ENCODE measurements at places on chromosomes 1 and 21.

DNA sequence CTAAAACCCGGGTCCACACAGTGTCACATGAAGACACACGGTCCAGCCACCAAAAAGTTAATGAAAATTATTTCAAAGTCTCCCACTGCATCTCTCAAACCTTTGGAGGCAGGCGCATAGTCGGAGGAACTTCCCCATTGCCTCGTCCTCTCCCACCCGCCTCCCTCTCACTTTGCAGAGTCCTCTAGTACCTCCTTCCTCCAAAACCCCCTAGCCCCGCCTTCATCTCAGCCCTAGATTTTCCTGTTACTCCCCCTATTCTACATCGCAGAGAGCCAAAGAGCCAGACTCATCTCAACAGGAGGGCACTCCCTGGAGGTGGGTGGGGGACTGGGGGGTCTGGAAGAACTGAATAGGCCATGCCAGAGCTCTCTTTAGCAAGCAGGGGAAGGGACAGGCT is 79.3 kb downstream of the DISP3 start:
- no peak for ATAC-seq

GRCh38 chr1:66750577-66750976 is 1.7 kb upstream of the DYNLT5 start:
- ATAC-seq: no peak

DNA sequence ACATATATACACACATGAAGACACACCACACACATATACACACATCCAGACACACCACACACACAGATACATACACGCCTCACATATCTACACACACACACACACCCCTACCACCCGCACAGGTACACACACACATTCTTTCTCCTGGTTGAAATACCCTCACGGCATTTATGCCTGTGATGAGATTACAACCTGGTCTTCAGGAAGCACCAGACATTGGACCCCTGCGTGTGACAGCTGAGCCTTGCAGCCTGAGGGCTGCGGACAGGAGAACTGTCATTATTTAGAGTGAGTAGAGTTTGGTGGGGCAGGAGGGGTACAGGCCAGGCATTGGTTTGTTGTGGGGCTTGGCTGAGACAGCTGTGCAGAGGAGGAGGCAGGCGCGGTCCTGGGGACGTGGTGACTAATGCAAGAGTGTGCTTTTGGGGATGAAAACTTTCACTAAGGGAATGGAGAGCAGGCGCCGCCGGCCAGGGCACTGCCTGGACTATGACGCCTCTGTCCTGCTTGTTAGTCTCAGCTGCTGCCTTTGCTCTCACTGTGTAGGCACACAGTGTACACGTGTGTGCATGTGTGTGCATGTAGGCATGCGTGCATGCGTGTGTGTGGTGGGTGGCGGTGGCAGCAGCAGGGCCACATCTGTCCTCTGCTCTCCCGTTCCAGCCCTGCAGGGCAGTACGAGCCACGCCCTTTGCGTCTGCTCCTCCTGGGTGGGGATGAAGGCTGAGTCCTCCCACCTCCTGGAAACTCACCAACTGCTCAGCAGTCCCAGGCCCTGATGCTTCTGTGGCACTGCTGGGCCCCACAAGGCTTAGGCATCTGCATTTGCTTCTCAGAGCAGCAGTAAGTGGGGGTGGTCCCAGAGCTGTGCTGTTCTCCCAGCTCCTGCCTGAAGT is 57.6 kb downstream of the SPSB1 start:
- no peak for ATAC-seq

DNA sequence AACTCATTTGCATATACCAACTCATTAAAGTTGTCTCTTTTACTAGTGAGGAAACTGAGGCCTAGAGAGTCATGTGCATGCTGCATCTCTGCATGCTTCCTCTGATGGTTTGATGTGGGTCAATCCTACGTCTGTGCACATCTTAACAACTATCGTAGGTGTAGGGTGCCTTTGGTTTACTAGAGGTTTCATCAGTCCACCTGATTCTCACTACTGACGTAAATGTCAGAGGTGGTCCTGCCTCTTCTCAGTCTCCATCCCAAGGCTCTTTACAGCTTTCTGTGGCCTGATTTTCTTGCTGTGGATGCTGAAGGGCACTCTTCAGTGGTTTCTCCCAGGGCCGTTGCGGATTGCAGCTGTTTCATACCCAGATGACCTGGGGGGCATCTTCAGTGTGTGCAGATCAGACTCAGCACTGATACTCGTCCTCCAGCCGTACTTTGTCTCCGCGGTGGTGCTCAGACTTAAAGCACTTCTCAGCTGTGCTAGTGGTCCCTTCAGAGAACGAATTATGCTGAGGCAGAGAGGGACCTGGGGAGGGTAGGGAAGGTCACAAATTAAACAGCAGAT is 407.0 kb downstream of the KIF26B start:
- no peak for ATAC-seq

- ATAC-seq: no peak
Observed at GRCh38 chr1:37094302-37094701, 60.0 kb upstream of the GRIK3 start.

- ATAC-seq: no peak
Observed at GRCh38 chr21:46243325-46243724, 14.8 kb upstream of the LSS start.

GRCh38 chr1:219744652-219745469 is 132.0 kb upstream of the ZC3H11B start:
- ATAC-seq: no peak

DNA sequence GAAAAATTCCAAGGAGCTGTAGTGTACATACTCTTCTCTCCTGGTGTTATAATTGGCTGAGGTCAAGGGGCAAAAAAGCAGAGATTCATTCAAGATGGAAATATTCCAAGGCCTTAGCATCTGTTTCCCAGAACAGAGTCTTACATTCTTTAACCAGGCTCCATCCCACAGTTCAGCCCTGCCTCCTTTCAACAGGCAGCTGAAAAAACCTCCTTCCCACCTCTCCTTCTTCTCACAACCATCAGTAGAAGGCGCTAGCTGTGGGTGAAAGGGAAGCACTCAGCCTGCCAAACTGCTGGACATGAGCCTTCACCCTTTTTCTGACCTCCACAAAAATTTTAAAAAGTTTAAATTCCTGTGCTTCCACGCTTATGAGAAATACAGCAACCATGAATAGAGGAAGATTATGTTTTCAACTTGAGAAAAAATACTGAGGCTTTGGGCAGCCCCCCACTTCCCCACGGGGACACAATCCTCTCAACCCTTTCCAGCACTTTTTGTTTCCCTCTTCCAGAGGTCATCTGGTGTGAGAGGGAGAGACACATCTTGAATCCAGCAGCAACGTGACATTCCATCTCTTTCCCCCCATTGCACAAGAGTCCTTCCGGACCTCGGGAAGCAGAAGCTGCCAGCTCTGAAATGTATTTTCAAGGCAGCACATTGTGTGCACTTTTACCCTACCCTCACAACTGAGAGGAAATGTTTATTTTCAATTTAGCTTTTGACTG is 43.2 kb upstream of the FMO2 start:
- ATAC-seq: no peak

DNA sequence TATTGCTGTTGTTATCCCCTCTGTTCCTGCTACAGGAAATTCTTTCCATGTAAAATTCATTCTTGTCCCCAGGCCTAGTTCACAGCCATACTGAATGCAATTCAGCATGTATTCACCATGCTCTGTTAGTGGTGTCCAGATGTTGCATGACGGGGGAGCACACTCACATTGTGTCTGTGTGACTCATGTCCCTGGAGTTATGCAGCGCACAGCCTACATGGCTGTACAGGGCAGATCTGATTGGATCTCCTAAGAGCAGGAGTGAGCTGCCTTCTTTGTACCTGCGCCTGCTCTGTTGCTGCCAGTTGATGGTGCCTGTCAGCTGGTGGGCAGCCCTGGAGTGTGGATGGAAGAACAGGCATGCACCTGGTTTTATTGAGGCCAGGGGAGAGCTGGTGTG is 17.6 kb downstream of the HTR6 start:
- ATAC-seq: no peak

DNA sequence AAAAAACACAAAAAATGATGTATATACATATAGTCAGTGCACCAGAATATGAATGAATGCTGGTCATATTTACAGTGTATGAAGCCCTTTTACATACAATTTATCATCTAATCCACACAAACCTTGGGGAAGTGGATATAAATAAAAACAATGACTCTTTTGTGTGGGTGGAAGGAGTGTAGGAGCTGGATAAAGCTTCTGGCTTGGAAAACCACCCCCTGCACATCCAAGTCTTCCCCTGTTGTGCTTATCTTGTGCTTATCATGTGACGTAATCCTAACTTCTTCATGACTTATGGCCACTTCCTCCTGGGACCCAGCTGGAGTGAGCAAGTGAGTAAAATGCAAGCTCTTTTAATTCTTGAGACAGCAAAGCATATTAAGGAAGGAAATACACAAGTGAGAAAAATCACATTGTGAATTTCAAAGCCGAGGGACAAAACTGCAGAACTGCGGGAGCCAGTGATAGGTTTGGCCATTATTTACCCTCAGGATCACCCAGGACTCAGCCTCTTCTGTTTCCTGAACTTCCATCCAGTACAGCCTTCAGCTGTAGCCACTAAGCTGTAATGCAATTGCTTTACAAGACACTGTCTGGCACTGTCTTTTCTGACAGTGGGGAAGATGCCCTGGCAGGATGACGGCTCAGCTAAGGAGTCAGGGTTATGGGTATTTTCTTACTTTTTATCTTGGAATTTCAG is 104.0 kb upstream of the PPM1J start:
- ATAC-seq: no peak

GRCh38 chr1:121459235-121459634 is 274.5 kb downstream of the SRGAP2C start:
- ATAC-seq: peak; percentile 60

DNA sequence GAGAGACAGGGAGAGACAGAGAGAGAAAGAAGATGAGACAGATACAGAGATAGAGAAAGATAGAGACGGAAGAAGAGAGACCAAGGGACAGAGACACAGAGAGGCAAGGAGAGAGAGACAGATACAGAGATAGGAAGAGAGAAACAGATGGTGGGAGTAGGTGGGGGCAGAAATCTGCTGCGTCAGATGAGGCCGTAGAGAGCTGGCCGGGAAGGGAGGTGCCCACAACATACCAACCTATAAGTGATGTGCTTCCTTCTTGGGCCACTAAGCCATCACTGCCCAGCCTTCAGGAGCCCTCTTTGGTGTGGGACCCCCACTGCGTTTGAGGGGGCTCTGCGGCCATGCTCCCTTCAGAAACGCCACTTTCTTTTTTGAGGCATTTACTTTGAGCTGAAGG is 307.6 kb upstream of the VAMP3 start:
- ATAC-seq: no peak

Data from activated CD4-positive, CD25-positive, alpha-beta regulatory T cell treated with anti-CD3 and anti-CD28 coated beads, Interleukin-2, amount 50 U/mL, for 24 hours (primary cell).